ENCODE measurements at places on chromosomes 3 and 15.

GRCh38 chr15:42491539-42492225 is 741 bp upstream of the ZNF106 start:
- no peak for DNase-seq

DNA sequence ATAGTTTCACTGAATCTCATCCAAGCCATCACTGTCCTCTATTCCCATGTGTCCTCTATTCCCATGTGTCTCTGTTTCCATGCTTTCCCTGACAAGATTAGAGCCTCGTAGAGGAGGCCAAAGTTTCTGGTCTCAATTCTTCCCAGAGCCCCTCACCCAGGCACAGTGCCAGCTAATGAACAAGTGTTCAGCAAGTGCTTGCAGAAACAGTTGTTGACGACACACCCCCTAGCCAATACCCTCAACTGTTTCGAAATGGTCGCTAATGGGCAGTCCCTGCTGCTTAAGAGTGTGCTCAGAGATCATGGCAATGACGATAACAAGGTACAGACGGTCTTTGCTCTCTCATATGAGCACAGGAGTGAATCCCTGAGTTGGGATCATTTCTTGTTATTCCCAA is 73.4 kb downstream of the FAM174B start:
- DNase-seq, result no peak

DNA sequence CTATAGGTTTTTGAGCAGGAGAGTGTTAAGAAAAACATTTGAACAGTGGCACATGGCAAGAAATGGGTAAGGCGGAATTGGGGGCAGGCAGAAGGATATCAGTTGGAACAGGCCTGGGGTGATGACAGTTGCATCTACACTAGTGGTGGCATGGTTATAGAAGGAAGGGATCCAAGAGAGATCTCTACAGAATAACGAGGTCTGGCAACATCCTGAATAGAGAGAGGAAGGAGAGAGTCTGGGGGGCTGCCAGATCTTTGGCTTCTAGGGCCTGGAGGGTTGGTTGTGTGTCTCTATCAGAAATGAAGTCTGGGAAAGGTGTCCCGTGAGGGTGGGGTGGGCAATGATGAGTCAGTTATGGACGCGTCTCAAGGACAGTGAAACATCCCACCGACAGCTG is 26.3 kb downstream of the FSTL1 start:
- no peak for DNase-seq

- DNase-seq, result no peak
Observed at GRCh38 chr3:181718369-181718768, 6.6 kb downstream of the SOX2 start.

GRCh38 chr15:58444658-58445332 is 13.0 kb downstream of the LIPC start:
- DNase-seq, result no peak

- no peak for DNase-seq
Observed at GRCh38 chr15:74664028-74664616, 31.7 kb downstream of the EDC3 start.
